ENCODE measurements at places on chromosomes 2 and 18. TPM values are rescaled to one million over a fixed set of nuclear protein-coding genes. Genes with fewer than 3 reads are reported as not detected.

The NDUFAF7 gene
- total RNA-seq = 17.9 TPM

The NEDD4L gene
- total RNA-seq = 14.2 TPM

The RAB6C gene
- total RNA-seq = not detected

The SERPINB13 gene
- total RNA-seq = 48.0 TPM

- DNase-seq = no peak
These were observed 13.9 kb upstream of the RAB31 start for GRCh38 chr18:9694174-9694573.

- DNase-seq = no peak
These were observed 286.5 kb upstream of the SLC14A2 start for GRCh38 chr18:45328811-45329210.

DNA sequence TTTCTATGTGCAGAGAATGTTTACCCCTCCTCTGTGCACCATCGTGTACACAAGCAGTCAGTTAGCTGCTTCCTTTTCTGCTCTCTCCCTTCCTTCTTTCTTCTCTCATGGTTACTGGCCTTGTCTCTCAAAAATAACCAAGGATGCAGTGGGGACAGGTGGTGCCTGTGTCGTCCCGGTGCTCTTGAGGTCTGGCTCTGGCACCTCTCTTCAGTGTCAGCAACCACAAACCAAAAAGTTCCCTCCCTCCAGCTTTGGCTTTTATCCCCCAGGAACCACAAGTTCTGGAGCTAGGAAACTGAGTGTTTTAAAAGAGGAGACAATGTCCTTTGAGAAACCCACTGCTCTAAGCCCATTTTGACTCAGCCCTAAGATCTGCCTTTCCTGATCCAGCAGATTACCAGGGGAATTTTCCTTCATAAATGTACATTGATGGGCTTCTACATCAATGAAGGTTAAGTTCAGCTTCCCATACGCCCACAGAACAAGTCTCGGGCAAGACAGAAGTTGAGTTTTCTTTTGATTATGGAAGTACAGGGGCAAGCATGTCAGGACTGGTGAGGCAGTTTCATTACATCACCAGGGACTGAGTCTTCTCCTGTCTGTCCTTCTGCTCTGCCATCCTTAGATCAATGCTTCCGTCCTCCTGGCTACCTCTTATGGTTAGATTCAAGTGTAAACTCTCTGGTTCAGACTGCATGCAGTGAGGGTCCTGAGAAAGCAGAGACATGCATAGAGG, 232.2 kb downstream of the SETBP1 start:
- DNase-seq = peak; percentile 87

DNA sequence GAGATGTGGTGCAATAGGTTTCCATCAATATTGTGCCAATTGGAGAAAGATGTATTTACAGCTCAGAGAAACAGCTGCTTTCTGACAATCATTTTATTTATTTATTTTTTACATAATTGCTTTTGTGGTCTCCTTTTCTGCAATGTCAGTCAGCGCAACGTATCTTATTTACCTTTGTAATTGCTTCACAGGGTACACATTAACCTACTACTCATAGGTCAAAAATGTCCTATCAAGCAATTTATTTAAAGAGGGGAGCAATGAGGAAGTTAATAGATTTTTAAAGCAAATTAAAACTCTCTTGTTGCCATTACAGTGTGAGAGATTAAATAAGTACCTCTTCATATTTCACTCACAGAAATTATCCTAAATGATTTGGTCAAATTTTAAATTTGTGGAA, 291.0 kb downstream of the CALCRL start:
- DNase-seq = no peak

GRCh38 chr18:45449418-45450227, 165.7 kb upstream of the SLC14A2 start:
- no peak for DNase-seq

GRCh38 chr2:200264631-200265030, 41.9 kb upstream of the SPATS2L start:
- DNase-seq = peak; percentile 88

GRCh38 chr2:96684883-96685576, 42.5 kb downstream of the FER1L5 start:
- DNase-seq = no peak

- DNase-seq = no peak
These were observed 12.8 kb downstream of the EFR3B start for GRCh38 chr2:25054720-25055119.

- DNase-seq = no peak
These were observed 16.5 kb downstream of the LPIN1 start for GRCh38 chr2:11762799-11763461.

DNA sequence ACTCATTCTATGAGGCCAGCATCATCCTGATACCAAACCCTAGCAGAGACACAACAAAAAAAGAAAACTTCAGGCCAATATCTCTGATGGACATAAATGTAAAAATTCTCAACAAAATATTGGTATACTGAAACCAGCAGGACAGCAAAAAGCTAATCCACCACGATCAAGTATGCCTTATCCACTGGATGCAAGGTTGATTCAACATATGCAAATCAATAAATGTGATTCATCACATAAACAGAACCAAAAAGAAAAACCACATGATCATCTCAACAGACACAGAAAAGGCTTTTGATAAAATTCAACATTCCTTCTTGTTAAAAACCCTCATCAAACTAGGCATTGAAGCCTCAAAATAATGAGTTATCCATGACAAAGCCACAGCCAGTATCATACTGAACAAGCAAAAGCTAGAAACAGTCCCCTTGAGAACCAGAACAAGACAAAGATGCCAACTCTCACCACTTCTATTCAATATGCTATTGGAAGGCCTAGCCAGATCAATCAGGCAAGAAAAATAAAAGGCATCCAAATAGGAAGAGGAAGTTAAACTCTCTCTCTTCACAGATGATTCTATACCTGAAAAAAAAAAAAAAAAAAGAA, 45.3 kb downstream of the RTTN start:
- DNase-seq = no peak

- no peak for DNase-seq
These were observed 40.8 kb upstream of the SCLY start for GRCh38 chr2:238019962-238020361.

GRCh38 chr2:120343433-120344105, 2.4 kb upstream of the INHBB start:
- peak; percentile 36 for DNase-seq

GRCh38 chr18:59033359-59033758, 106.3 kb upstream of the SEC11C start:
- DNase-seq = peak; percentile 26

DNA sequence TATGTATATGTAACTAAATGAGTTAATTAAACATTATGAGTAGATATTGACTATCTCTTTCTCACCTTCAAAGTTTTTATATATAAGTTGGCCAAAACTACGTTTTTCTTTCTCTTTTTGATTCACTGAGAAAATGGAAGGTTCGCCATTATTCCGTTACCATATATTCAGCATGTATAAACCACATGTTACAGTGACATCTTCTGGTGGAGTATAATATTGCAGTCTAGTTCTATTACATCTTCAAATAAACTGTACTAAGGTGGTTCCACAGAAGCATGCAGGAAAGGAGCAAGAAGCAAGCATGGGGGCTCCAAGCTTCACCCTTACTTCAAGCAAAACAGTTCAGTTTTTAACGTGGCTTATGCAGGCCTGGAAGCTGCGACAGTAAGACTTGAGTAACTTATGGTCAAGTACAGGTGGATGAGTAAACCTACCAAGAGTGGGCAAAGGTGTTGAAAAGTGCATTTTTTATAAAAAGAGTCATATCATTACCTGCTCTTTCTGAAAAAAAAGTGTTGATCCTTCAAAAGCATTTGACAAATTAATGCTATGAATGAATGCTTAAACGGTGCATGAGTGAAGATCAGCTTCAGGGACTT, 129.8 kb upstream of the RAB6C start:
- DNase-seq = peak; percentile 74

DNA sequence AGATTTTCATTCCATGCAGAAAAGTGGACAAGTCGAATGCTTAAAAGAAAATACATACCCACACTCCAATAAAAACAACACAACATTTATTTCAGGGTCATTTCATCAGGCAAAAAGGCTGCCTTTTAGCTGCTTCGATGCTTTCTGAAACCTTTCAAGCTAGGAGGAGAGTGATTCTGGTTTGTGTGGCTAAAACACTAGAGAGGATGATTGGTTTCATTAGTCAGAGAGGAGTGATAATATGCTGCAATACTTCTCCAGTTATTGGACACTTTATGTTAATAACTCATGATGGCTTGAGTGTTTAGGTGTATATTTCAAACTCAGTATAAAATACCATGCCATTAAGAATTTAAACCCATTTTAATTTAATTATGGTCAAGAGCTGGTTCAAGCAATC, 614.0 kb downstream of the SLC4A3 start:
- no peak for DNase-seq
